NCI-H1436 treated with DMSO at 0.1 percent for 48 hours (cell line): ENCODE measurements at places on chromosomes 6 and 20.

DNA sequence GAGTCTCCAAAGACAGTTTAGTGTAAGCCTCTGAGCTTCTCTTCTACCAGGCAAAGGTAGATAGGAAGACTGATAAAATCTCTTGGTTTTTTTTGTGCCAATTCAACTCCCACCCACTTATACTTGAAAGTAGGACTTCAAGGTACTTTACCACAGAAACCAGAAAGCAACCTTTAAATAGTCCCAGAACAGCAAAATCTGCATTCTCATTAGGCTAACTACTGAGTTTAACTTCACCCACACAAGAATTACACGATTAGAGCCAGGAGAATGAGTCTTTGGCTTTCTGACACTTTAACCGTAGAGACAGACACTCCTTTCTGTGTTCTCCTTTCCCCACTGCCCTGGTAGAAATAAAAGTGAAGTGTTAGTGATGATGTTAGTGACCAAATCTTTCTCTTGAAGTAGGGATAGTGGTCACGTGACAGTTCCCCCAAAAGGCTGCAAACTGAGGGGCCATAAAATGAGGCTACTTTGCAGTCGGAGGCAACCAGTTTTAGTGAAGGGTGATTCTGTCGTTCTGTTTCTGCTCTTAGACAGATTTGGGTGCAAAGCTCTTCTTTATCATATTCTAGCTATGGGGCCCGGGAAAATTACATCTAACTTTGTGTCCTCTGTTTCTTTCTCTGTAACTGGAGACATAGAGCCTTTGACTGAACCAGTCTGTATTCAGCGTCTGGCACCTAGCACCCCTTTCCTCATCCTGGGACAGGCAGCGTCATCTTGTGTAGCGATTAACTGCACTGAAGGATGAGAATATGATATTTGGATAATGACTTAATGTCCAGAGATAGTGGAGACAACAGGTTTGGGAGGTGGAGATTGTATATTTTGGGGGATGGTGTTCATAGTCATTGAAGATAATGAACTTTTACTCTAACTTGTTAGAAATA, 206.4 kb upstream of the CITED2 start:
- DNase-seq = no peak

GRCh38 chr20:53859684-53860083, 210.7 kb downstream of the BCAS1 start:
- no peak for DNase-seq

GRCh38 chr6:36523936-36524499, 23.3 kb downstream of the STK38 start:
- no peak for DNase-seq

- no peak for DNase-seq
These were observed 219.6 kb downstream of the ANKRD60 start for GRCh38 chr20:58008866-58009265.

DNA sequence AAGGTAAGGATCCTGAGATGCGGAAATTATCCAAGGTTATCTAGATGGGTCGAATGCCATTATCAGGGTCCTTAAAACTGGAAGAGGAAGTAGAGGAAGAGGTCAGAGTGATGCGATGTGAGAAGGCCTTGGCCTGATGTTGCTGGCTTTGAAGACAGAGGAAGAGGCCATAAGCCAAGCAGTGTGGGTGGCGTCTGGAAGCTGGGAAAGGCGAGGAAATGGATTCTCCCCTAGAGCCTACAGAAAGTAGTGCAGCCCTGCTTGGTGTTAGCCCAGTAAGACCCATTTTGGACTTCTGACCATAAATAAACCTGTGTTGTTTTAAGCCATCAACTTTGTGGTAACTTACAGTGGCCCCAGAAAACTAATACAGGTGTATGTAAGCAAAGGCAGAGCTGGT, 2.0 kb downstream of the SRXN1 start:
- DNase-seq = no peak

DNA sequence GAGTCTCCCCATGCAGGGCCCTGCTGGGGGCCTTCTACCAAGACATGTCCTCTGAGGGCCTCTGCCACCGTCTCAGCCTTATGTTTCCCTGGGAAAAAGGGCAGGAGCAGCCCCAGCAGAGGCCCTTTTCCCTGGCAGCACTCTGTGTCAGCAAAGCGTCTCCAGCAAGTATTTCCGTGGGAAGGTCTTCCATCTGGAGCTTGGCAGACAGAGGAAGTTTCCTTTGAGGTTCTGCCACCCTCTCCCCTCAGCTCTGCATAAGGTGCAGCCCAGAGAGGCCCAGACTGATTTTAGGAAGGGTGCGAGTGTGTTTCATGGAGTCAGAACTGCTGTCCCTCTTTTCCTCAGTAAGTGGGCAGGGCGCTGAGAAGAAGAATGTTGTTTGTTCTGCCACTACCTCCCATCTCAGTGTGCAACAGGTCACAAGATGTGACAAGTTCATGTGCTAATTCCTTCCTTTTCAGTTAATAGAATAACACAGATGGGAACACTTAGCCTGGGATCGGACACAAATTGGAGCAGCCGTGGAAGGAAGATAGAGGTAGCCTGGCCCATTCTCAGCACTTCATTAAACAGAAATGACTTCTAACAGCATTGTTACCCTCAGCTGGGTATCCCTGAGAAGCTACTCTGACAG, 784.4 kb downstream of the MAFB start:
- DNase-seq = no peak

- DNase-seq = no peak
These were observed 40.7 kb upstream of the KCNK5 start for GRCh38 chr6:39269961-39270360.

GRCh38 chr20:14009208-14009607, 13.9 kb downstream of the MACROD2 start:
- DNase-seq = no peak

- DNase-seq = no peak
These were observed 7.3 kb upstream of the USP45 start for GRCh38 chr6:99522531-99522930.

DNA sequence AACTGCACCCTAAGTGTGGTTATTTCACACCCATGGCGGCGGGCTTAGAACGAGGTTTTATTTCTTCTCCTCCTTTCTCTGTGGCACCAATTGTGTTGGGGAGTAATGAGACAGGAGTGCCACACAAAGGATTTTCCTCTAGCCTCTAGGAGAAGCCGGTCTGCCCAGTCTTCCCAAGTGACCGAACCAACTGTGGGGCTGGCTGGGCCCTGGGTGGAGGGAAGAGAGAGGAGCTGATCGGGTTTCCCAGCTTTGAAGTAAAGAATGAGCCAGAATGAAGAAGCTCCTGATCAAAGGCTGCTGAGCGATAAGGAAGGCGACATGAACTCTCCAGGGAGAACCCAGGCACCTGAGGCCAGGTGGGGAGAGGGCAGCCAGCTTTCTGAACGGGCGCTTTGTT, 616.0 kb upstream of the BTBD3 start:
- DNase-seq = no peak

- DNase-seq = no peak
These were observed 70.5 kb upstream of the NKAIN2 start for GRCh38 chr6:123733180-123733579.

DNA sequence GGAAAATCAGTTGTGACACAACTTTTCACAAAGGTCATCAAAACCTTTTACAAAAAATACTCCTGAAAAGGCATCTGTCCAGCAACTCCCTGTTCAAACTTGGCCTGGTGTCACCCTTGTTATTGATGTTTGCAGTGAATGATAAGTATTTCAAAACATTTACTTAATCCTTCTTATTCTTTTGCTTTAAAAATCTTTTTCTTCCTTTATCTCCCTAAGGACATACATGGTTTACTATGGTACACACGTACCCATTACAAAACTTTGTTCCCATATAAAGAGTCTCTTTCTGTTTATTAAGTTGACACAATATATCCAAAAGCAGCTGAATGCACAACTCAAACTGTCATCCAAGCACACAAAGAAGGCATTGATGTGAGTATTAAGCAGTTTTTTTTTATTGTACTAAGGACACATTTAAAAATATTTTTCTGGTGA, 17.5 kb downstream of the GSTA2 start:
- no peak for DNase-seq

GRCh38 chr20:4821590-4821989, 99.9 kb downstream of the PRND start:
- no peak for DNase-seq

GRCh38 chr20:24368253-24368652, 101.2 kb upstream of the SYNDIG1 start:
- no peak for DNase-seq

DNA sequence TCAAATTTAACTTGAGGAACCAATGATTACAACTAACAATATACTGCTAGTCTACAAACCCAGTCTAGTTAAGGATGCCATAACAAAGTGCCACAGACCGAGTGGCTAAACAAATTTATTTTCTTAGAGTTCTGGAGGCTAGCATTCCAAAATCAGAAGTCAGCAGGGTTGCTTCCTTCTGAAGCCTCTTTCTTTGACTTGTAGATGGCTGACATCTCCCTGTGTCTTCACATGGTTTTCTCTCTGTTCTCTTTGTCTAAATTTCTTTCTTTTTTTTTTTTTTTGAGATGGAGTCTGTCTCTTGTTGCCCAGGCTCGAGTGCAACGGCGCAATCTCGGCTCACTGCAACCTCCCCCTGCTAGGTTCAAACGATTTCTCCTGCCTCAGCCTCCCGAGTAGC, 56.1 kb downstream of the NCOA3 start:
- DNase-seq = no peak

- DNase-seq = no peak
These were observed 4.3 kb downstream of the HMGN3 start for GRCh38 chr6:79230149-79230548.

- no peak for DNase-seq
These were observed 646.5 kb downstream of the RNF144B start for GRCh38 chr6:19033683-19034082.

DNA sequence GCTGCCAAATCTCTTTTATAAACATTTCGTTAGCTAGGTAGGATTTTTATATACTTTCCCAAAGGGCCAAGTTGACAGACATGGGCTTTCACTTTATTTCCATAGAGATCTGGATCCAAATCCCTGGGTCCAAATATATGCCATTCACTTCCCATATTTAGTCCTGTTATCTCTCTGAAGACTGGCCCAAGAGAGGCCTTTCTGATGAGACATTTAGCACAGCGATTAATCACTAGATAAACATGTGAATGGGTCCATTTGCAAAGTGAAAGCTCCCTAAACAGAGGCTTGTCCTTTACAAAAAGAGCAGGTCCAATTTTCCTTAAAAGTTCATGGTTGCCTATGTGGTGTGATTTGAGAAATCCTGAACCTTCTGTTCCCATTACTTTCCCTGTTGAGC, 132.6 kb downstream of the TRMT11 start:
- DNase-seq = no peak

DNA sequence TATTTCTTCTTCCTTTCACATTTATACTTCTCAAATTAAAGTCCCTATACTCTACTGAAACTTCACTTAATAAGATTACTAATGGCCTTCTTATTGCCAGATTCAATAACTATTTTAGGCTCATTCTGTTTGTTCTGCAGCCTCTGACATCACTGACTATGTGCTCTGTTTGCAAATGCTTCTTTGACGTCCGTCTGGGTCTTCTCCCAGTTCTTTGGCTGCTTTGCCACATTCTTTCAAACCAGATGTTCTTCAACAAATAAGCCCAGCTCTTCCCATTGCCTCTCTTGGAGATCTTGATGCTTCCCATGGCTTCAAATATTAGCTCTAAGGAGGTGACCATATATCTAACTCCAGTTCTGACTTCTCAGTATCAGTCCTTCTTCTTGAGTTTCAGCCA, 117.4 kb downstream of the BTBD9 start:
- no peak for DNase-seq

DNA sequence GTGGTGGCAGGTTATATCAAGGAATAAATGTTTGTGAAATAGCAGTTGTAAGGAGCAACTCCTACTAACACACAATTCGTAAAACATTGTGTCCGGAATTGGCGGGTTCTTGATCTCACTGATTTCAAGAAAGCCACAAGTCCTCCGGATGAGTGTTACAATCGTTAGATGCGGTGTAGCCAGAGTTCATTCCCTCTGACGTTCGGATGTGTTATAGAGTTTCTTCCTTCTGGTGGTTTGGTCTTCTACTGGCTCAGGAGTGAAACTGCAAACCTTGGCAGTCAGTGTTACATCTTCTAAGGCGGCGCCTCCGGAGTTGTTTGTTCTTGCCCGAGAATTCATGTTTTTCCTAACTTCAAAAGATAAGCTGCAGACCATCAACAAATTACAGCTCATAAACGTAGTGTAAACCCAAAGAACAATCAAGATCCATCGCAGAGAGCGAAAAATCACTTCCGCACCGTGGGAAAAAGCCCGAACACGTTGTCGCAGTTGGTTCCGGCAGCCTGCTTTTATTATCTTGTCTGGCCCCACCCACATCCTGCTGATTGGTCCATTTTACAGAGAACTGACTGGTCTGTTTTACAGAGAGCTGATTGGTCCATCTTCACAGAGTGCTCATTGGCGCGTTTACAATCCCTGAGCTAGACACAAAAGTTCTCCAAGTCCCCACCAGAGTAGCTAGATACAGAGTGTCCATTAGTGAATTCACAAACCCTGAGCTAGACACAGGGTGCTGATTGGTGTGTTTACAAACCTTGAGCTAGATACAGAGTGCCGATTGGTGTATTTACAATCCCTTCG, 58.2 kb downstream of the TRIM27 start:
- peak; percentile 50 for DNase-seq

- no peak for DNase-seq
These were observed 66.0 kb downstream of the PLAGL1 start for GRCh38 chr6:143941852-143942627.

- DNase-seq = no peak
These were observed 771 bp upstream of the PPP1R3G start for GRCh38 chr6:5084360-5084780.

DNA sequence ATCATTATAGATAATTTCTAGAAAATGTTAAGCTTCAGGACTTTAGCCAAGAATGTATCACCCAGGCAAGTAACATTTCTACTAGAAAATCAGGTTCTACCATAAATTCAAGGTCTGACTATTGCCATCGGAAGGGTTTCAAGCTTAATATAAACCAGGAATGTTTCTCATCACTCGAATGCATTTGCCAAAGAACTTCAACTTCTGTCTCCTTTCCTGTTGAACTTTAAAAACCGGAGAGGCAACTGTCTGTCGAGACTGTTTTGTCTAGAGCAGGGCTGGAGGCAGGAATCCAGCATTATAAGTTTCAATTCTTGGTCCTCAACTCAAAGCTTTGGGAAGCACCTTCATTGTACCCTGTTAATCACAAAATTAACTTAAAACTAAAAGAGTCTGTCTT, 264.7 kb downstream of the ZNF217 start:
- DNase-seq = no peak

- no peak for DNase-seq
These were observed 527.6 kb downstream of the MAFB start for GRCh38 chr20:40161391-40161790.

DNA sequence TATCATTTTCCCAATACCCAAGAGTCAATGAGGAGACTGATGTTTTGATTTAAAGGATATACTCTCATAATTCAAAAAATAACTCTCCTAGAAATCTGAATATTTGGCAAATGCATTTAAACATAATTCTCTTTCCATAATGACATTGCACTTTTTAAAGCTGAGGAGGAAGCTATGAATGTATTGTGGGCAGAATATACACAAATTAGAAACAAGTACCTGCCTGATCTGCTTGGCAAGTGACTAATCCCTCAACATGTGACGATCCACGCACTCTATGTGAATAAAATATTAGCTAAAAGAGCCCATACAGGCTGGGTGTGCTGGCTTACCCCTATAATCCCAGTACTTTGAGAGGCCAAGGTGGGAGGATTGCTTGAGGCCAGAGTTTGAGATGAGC, 88.3 kb upstream of the CCDC28A start:
- no peak for DNase-seq
